ENCODE measurements at places on chromosomes 2 and 18.

- DNase-seq, result no peak
Measured at GRCh38 chr2:218019411-218020060, 16.7 kb upstream of the TNS1 start.

GRCh38 chr2:17959833-17960232 lies 81.4 kb downstream of the KCNS3 start:
- DNase-seq, result no peak

DNA sequence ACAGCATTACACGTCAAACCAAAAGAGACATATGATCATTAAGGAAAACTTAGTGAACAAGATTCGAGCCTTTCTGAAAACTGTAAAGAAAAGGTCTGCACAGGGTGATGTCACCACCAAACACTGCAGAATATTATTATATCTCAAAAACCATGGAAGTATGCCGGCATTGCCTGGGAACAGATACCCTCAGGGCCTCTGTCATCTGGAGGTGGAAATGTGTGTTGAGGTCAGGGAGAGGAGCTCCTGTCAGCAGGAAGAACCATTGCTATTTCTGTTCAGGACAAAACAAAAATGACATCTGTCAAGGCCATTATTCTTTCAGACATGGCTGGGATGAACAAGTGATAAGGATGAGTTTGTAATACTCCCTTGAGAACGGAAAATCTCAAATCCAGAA lies 365.9 kb upstream of the TRIB2 start:
- DNase-seq, result no peak

- DNase-seq, result no peak
Measured at GRCh38 chr2:72917877-72918553, 696 bp downstream of the EMX1 start.

GRCh38 chr2:135124924-135125886 lies 73.1 kb downstream of the RAB3GAP1 start:
- no peak for DNase-seq
